ENCODE measurements at places on chromosomes 4 and X.
A peak's percentile ranks its signal among the peaks of the same experiment; 100 is the strongest.

- DNase-seq = peak; percentile 80
Measured at GRCh38 chr4:81405900-81406401, 65.8 kb downstream of the RASGEF1B start.

- DNase-seq = no peak
Measured at GRCh38 chr4:162707962-162708361, 458.7 kb downstream of the NAF1 start.

DNA sequence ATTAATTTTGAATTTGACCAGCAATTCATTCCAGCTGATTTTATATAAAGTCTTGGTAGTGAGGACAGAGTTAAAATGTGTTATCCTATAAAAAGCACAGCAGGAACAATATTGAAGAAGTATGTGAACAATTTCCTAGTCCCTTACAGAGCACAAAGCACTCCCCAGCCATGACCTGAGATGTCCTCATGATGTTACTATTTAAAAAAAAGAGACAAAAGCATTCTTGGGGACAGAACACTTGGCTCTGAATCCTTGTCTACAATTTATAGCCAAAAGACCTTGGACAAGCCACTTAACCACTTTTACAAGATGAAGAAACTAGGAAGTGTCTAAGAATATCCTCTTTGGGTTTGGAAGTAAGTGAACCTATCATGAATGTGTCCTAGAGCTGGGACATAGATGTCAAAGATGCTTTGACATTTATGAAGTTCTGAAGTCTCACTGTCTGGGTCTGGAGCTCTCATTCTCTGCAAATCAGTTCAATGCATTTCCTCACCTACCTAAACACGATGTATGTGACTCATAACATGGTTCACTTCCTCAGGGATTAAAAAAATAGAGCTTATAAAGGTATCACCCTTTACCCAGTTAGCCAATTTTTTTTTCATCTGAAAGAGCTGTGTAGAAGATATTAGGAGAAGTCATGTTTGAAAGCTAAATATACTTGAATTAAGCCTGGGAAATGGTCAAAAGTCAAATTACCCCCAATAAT is 61.4 kb downstream of the IGFBP7 start:
- DNase-seq = no peak

DNA sequence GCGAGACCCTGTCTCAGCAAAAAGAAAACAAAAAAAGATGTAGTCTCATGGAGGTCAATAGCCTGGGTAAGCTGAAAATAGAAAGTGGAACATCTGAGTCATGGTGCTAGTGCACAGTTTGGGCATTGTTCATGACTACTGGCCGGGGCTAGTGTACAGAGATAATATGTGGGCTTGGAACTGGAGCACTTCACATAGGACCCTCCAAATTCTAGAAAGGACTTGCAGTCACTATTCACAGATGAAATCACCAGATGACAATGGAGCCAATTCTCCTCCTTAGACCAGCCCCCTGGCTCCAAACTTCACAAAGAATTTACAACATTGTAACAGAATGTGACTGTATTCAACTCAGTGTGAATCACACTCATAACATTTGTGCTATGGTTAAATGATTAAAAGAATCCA is 367.8 kb upstream of the SLC7A11 start:
- DNase-seq = peak; percentile 69

- DNase-seq = peak; percentile 23
Measured at GRCh38 chrX:106670631-106671030, 55.9 kb upstream of the RNF128 start.

DNA sequence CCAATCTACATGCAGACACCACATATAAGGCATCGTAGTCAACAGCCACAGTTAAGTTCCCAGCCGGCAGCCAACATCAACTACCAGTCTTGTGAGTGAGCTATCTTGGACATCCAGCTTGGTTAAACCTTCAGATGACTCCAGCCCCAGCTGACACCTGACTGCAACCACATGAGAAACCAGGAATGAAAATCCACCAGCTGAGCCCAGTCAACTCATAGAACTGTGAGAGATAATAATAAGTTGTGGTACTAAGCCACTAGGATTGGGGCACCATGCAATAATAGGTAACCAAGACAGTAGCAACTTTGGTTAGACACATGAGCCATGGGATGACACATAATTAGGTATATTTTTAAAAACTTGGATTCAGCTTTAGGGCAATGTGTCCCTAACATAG is 188.1 kb upstream of the BCOR start:
- no peak for DNase-seq

DNA sequence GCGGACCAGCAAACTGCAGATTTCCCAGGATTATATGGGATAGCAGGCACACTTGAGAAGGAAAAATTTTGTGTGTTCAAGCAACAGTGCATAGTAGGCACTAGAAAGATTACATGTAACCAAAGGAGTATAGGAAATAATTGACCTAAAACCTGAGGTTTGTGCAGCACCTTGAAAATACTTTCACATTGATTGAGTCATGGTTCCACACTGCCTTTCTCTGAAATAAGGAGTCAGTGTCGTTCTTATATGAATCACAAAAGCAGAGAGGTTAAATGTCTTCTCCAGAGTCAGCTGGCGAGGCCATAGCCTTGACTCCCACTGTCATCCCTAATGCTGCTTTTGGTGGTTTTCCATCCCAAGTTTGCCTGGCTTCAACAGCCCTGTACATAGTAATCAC is 138.9 kb downstream of the SOWAHB start:
- DNase-seq = peak; percentile 40

- no peak for DNase-seq
Measured at GRCh38 chrX:45372151-45372550, 171.5 kb upstream of the DIPK2B start.

GRCh38 chr4:136573460-136573859 is 958.8 kb downstream of the PCDH18 start:
- DNase-seq = no peak

DNA sequence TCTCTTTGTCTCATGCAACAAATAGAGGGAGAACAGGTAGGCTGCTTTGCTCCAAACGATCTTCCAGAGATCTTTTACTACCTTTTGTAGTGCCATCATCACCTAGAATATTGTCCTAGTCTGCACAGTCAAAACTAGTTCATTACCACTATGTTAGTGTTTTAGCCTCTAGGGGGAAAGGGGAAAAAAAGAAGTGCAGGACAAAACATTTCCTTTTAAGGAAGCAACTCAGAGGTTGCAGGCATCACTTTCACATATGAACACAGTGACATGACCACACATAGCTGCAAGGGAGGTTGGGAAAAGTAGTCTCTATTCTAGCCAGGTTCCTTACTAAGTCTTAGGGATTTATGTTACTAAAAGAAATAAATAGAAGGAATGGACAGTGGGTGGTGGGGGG is 39.3 kb upstream of the RAP2C start:
- DNase-seq = no peak
